ENCODE measurements at places on chromosomes 6 and 20.

- DNase-seq: no peak
These were observed 80.5 kb upstream of the CNR1 start for GRCh38 chr6:88246654-88247053.

GRCh38 chr6:137876547-137876946 is 9.5 kb downstream of the TNFAIP3 start:
- DNase-seq: no peak

GRCh38 chr6:21051777-21052176 is 517.5 kb downstream of the CDKAL1 start:
- no peak for DNase-seq

DNA sequence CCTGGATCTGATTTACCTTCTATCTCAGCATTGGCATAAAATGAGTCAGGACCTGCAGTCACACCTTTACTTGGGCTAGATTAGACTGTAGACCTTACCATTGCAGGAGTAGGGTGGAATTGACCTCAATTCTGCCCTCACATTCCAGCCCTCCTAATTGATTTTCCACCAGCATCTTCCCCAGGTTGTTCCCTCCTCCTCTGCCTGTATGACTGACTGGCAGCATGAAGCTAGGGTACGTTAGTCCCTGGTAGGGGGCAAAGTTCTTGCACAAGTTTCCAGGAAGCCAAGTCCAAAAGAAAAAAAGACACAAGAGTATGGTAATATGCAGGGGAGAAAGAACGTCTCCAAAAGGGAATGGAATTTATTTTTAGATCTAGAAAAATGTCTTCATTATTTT is 225.6 kb upstream of the FLRT3 start:
- DNase-seq: no peak

DNA sequence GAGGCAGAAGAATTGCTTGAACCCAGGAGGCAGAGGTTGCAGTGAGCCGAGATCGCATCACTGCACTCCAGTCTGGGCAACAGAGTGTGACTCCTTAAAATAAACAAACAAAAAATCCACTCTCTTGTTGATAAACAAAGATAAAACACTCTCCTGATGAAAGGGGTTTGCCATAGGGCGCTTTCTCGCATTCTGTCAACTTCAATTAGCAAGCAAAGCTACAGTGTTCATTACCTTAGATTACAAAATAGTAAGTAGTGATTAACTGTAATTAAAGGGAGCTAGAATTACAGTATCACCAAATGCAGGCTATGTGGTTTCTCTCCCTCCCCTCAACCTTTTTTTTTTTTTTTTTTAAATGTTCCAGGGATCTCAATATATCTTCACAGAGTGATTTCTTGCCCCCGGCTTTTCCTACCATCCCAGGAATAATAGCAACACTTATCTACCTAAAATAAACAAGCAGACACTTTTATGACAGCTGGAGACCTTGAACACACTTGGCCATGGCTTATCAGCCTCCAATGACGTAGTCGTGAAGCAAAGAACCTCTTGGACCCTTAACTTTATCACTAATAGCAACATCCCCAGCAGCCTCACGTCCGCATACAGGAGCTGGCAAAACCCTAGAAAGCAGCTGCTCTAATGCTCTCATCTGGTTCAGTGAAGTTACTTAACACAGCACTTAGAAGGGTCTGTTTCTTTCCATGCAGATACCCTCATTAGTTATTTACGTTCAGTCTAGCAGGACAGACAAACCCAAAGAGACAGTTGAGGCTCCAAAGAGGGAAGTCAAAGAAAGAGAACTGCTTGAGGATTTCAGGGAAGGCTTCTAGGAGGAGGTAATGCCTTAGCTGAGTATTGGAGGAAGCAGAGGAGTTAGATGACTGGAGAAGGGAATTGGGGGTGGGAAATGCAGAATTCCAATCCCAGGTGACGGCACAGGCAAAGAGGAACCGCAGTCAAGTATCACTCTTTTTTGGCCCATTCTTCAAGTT is 37.9 kb upstream of the NEDD9 start:
- DNase-seq: no peak

DNA sequence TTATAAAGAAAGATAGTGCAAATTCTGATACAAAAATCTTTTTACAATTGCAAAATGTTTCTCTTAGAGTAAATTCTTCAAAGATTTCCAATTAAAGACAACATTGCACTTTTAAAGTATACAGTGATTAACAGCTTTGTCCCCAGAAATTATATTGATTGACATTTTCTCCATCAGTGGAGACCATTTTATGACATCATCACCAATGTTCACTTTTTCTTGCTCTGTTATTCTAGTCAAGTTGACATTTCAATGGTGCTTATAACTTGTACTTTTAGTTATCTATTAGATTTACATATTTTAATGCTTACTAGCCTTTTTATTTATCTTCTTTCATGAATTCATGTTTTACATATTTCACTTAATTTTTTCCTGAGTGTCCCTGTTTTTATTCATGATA is 524.8 kb downstream of the HAO1 start:
- DNase-seq: no peak

DNA sequence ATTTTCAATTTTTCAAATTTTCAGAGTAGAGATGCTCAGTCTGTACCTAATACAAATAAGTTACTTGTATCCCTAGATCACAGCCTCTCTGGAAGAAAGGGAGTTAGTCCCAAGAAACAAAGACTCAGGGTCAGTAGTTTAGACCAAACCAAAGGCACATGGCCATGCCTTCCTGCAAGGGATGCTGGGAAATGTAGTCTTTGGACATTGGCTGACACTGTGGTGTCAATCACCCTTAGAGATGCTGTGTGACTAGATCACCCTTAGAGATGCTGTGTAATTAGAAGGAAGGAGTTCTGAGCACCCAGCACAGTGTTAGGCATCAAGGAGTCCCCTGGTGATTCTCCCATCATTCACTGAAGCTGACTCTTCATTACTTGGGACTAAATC is 202.1 kb downstream of the NFATC2 start:
- no peak for DNase-seq

DNA sequence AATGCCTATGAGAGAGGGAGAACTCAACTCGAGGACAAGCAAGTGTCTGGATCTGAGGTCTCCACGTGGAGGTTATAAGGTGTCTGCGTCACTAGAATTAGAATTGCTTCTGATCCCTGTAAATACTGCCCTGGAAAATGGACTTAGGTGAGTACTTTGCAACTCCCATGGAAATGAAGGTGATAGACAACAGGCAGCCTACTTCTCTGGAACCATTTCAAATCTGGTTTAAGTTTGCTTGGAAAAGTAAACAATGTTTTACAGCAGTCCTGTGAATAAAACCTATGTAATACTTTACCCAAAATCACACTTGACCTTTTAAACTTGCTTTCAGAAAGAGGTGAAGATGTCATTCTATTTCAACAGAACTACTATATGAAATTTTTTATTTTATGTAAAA is 70.1 kb upstream of the TENT5A start:
- DNase-seq: no peak

DNA sequence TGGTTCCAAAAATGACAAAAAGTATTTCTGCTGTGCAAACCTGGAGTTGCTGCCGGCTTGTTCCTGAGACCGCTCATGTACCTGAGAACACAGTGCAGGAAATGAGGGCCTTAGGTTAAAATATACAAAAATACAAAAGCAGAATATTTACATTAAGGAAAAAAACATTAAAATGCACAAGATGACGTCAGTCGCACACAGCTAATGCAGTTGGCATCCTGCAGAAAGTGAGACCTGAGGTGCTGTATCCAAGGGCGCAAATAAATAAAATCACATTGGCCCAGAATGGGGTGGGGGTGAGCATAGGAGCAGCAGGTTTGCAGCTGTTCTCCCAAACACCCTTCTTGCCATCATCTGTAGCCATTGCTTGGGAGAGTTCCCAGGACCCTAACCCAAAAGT is 310.6 kb upstream of the BTBD3 start:
- DNase-seq: no peak

- DNase-seq: no peak
These were observed 404.7 kb upstream of the RUNX2 start for GRCh38 chr6:44923444-44923843.

- no peak for DNase-seq
These were observed 16.5 kb upstream of the AAR2 start for GRCh38 chr20:36219671-36220220.

GRCh38 chr6:161378115-161378514 is 104.3 kb upstream of the AGPAT4 start:
- DNase-seq: no peak

DNA sequence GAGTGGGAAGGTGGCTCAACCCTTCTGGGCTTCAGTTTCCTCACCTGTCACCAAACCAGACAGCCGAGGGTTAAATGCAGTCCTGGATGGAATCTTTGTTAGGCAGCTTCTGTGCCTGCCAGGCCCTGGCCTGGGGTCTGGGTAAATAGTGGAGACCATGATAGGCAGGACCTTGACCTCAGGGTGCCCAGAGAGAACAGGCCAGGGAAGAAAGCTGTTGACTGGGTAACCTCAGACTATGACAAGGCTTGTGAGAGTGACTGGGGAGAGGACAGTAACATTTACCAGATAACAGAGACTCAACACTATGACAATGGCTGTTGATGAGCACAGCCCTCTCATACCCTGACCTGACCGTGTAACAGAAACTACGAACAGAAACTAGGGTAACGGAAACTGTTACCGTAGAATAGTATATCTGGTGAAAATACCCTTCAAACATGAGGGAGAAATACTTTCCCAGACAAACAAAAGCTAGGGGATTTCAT is 218.3 kb downstream of the PREX1 start:
- no peak for DNase-seq

DNA sequence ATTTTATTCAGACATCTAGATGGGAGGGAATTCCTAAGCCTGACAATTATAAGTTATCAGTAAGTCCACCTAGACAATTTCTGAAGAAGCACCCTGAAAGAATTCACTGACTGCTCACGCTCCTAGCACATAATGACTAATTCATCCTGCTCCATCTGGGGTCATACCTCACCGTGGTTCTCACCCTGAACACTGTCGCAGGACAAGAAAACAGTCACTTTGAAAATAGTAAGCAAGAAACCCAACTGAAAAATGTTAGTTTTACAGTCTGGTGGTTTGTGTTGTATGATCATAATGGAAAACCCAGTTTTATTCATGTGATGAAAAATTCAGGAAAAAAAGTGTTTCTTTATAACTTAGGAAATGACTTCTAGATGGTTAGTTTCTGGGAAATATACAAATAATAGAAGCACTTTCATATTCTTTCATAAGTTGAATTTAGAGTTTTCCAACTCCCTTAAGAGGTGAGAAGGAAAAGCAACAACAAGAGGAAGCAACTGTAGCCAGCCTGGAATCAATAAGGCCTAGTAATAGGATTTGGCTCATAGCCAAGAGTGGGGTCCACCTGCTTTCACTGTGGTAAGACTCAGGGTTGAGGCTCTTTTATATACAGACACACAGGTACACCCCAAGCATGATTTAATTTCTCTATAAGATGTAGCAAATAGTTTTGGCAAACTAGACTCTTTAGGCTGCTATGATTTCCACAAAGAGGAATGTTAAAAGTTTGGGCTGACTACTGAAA is 94.1 kb downstream of the HIVEP2 start:
- no peak for DNase-seq

- DNase-seq: no peak
These were observed 65.4 kb downstream of the PRND start for GRCh38 chr20:4787069-4787468.

DNA sequence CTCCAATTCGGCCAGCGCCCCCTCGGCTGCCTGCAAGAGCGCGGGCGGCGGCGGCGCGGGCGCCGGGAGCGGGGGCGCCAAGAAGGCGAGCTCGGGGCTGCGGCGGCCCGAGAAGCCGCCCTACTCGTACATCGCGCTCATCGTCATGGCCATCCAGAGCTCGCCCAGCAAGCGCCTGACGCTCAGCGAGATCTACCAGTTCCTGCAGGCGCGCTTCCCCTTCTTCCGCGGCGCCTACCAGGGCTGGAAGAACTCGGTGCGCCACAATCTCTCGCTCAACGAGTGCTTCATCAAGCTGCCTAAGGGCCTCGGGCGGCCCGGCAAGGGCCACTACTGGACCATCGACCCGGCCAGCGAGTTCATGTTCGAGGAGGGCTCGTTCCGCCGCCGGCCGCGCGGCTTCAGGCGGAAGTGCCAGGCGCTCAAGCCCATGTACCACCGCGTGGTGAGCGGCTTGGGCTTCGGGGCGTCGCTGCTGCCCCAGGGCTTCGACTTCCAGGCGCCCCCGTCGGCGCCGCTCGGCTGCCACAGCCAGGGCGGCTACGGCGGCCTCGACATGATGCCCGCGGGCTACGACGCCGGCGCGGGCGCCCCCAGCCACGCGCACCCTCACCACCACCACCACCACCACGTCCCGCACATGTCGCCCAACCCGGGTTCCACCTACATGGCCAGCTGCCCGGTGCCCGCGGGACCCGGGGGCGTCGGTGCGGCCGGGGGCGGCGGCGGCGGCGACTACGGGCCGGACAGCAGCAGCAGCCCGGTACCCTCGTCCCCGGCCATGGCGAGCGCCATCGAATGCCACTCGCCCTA is 963 bp downstream of the FOXF2 start:
- DNase-seq: no peak

DNA sequence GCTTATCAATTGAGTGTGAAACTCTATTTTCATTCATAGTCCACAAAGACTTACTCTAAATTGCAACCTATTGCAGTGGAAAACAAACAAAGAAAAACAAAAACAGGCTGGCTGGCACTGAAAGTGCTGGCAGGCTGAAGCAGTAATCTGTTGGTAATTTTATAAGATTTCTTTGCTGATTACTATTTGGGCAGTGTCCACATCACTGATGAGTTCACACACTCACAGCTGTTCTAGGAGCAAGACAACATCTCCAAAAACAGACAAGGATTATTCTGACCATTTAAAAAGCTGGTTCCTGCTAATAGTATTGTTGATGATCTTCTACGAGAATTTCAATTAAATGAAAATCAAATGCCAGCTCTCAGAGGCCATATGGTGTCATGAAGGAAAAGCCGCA is 26.9 kb downstream of the MARCKS start:
- no peak for DNase-seq

GRCh38 chr20:49712646-49712995 is 1.1 kb downstream of the B4GALT5 start:
- DNase-seq: no peak

GRCh38 chr6:159481897-159482296 is 211.1 kb downstream of the SOD2 start:
- DNase-seq: no peak

DNA sequence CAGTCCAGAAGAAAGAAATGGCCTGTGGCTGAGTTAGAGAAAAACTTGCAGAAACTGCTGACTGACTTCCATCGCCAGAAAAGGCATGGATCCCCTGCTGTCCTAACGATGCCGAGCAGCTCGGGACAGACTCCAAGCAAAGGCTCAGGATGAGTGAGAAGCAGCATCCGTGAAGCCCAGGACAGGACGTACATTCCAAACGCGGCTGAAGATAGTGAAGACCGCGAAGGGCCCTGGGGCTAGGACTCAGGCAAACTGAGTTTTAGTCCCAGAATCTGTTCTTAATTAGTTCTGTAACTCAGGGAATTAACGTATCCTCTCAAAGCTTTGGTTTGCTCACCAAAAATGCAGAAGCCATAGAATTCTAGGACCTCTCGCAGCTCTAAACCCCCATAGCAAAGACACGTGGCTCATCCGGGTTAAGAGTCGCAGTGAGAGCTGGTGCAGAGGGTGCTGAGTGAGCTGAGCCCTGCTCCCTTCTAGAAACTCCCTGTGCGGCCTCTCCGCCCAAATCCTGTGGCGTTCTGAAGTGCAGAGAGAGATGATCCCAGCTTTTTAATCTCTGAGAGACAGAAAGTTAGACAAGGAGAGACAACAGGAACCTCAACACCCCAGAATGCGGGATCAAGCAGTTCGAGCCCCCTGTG is 132.9 kb upstream of the THBS2 start:
- no peak for DNase-seq
